Fibroblast of the aortic adventitia (primary cell): ENCODE measurements at places on chromosomes 11 and 22. TPM values are rescaled to one million over a fixed set of nuclear protein-coding genes. Genes with fewer than 3 reads are reported as not detected.

GRCh38 chr22:20510811-20511577, 3.6 kb downstream of the MED15 start:
- no peak for DNase-seq

GRCh38 chr11:61347916-61348461, 13.7 kb downstream of the CYB561A3 start:
- peak; percentile 27 for DNase-seq

- no peak for DNase-seq
These were observed 1648.4 kb upstream of the RAG2 start for GRCh38 chr11:38246451-38246850.

DNA sequence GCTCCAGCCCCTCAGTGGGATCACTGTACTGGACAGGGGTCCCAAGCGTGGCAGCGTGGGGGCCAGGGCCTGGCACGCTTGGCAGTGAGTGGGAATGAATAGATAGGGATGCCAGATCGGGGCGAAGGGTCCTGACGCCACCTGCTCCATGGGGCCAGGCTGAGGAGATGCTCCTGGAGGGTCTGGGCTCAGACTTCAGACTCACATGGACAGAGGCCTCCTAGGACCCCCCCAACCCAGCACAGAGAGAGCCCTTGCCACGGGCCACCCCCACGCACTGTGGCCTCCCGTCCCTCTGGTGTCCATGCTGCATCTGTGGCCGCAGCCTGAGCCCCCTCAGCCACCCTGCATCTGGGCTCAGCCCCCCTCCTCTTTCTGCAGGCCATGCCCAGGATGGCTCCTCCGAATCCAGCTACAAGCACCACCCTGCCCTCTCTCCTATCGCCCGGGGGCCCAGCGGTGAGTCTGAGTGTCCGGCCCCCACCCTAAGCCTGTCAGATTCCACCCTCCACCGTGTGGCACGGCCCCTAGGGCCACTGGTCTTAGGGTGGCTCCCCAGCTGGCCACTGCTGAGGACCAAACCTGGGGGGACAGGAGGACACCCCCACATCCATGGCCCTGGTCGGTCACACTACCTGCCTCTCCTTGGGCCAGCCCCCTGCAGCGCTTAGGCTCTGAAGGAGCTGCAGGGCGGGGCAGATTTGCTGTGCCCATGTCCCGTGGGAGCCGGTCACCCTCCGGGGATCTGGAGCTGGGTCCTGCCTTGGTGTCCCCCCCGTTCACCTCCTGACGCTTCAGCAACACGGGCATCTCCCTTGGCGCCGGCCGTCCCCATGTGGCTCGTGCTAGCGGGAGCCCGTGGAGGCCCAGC, 2.7 kb downstream of the MUC5AC start:
- no peak for DNase-seq

DNA sequence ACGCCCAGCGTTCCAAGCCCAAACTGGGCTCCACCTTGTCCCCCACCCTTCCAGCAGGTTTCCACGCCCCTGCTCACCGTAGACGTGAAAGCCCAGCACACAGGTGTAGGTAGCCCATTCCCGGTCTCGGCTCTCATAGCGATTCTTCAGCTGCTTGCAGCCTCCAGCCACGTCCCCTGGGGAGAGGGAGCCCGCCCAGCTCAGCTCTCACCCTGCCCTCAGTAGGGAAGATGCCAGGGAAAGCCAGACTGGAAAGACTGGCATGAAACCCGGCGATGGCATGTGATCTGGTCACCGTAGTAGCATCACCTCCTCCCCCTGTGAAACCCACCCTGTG, 1.4 kb upstream of the MTA2 start:
- peak; percentile 13 for DNase-seq

DNA sequence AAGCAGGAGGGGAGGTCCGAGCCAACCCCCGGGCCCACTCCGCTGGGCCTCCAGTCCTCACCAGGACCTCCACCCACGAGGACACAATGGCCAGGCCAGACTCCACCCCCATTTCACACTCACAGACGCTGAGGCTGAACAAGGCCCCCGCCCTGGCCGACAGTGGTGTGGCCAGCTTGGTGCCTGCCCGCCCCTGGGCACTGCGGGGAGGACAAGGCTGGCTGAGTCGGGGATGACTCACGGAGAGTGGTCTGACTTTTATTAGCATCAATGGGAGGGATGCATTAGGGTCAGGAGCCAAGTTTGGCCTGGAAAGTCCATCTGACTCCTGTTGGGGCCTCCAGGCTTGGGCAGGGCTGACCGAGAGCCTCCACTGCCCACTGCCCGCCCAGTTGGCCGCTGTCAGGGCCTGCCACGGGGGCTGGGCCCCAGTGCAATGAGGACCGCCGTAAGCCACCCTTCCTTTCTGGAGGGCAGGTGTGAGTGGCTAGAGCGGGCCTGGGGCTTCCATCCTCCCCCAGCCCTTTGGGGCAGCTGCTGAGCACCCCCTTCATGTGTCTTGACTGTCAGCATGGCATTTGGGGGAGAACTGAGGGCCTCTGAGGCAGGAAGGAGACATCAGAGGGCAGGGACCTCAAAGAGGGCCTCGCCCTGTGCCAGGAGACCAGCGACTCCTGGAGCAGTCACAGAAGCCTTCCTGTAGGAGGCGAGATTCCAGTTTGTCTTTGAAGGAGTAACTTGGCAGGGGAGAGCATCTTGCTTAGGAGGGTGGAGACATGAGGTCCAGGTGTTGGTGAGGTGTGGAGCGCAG, 10.6 kb downstream of the TSPAN32 start:
- DNase-seq: peak; percentile 76

- no peak for DNase-seq
These were observed 87.5 kb downstream of the DDX10 start for GRCh38 chr11:108752297-108752751.

- no peak for DNase-seq
These were observed 136.9 kb downstream of the MYO18B start for GRCh38 chr22:25878933-25879332.

DNA sequence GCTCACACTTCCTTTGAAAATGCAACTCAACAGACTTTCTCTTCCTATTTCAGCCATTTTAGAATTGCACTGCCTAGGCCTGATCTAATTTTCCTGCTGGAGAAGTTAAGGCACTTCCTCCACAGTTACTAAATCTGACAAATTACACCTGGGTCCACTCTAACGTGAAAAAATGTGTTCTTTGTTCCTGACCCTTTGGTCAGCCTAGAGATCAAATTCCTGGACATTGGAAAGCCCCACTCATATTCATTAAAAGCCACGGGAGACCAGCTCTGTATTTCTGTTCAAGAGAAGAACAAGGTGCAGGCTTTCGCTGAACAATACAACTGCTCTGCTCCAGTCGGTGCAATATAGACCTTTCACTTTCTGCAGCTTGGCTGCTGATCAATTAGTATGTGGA, 96.6 kb downstream of the MPPED2 start:
- DNase-seq: no peak

DNA sequence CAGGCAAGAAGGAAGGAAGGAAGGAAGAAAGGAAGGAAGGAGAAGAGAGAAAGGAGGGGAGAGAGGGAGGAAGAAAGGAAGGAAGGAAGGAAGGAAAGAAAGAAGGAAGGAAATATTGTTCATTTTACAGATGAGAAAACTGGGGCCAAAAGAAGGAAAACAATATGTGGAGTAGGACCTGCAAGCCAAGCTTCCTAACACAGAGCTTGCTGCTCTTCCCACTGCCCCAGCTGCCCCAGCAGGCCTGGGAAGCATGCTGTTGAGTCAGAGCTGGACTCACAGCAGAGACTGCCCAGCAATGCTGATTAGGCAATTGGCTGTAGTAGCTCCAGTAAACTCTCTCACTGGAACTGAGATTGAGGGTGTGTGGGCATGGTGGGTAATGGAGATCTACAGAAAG, 42.6 kb upstream of the SMCO4 start:
- DNase-seq: peak; percentile 45

GRCh38 chr11:66032957-66033735, 6.9 kb upstream of the CATSPER1 start:
- no peak for DNase-seq

DNA sequence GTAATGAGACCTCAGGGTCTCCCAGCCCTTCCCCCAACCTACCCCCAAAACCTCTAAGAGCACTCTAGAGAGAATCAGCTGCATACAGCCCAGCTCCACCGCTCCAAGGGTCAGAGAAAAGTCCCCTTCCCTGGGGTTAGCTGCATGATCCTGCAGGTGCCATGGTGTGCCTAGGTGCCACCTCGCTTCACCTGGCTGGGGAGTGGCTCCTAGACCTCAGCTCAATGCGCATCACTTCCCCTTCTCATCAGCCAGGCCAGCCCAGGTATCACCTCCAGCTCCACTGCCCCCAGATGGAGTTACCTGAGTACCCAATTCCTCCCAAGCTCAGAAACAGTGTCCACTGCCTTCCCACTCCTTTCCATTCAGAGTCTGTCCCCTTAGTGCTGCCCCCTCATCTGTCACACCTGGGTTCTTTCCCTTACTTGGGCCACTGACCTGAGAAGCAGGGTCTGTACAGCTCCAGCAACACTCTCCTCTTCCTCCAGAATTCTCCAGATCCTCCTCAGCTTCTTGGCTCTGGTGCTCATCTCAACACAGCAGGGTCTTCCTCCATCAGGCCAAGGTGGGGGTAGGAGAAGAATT, 1.3 kb downstream of the STARD10 start:
- no peak for DNase-seq

DNA sequence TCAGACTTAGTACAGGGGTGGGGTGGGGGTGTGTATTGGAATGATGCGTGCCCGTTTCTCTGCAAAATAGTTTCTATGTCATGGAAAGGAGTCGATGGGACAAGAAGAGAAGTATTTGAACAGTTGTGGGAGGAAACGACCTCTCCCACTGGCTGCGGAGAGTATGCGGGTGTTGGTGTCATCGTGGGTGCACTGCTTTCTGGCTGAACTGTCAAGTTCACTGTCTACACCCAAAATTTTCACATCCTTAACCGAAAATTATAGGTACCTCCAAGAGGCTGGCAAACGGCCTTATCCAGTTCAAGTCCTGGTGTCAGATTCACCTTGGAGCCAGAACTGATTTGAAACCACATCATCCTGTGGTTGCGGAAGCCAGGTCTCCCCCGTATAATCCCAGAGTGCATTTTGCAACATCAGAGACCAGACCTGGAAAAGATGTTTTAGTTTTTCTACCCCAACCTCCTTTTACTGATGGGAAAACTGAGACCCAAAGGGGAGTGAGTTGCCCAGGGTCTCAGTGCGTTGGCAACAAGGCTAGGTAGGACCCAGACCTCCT, 497 bp upstream of the SSRP1 start:
- DNase-seq: no peak

DDX17 gene
- total RNA-seq: 322 and 701 TPM in 2 replicates

DDX25 gene
- under 0.01 TPM in 1 of 2 replicates, not detected in the other for total RNA-seq

LRRC32 gene
- 23.1 and 30.0 TPM in 2 replicates for total RNA-seq
